ENCODE measurements at places on chromosomes 16 and 17. TPM values are rescaled to one million over a fixed set of nuclear protein-coding genes. Genes with fewer than 3 reads are reported as not detected.

KRTAP4-5 gene
- total RNA-seq, result not detected

HCRT gene
- total RNA-seq, result not detected

RNU2-1 gene
- not detected for total RNA-seq

PSME3 gene
- 145 TPM for total RNA-seq

EPOP gene
- 0.83 TPM for total RNA-seq

CFAP97D1 gene
- total RNA-seq, result 0.14 TPM

AANAT gene
- 0.81 TPM for total RNA-seq

IL4R gene
- total RNA-seq, result 15.0 TPM

BHLHA9 gene
- total RNA-seq, result not detected

UNC13D gene
- 1.2 TPM for total RNA-seq

EVPL gene
- 0.05 TPM for total RNA-seq

TMEM101 gene
- total RNA-seq, result 35.7 TPM

TPSG1 gene
- total RNA-seq, result not detected

UBE2G1 gene
- total RNA-seq, result 22.7 TPM

USP43 gene
- total RNA-seq, result 0.98 TPM

TERB1 gene
- 0.09 TPM for total RNA-seq

ELP5 gene
- total RNA-seq, result 59.8 TPM

HOXB9 gene
- not detected for total RNA-seq

STAC2 gene
- total RNA-seq, result 1.3 TPM

SLFN14 gene
- total RNA-seq, result not detected

MGAT5B gene
- total RNA-seq, result 16.0 TPM

PRSS27 gene
- total RNA-seq, result 2.9 TPM

ITGB3 gene
- 0.21 TPM for total RNA-seq

PLA2G10 gene
- total RNA-seq, result not detected

ITGB4 gene
- 2.6 TPM for total RNA-seq

IKZF3 gene
- 0.44 TPM for total RNA-seq

SMIM36 gene
- total RNA-seq, result not detected

ZDHHC1 gene
- total RNA-seq, result 4.5 TPM

NOG gene
- 1.9 TPM for total RNA-seq

SLC25A10 gene
- 3.9 TPM for total RNA-seq

PYDC1 gene
- not detected for total RNA-seq

TRAPPC1 gene
- 87.1 TPM for total RNA-seq

CD300A gene
- 0.52 TPM for total RNA-seq

C16orf89 gene
- total RNA-seq, result 2.1 TPM

RNF227 gene
- 4.2 TPM for total RNA-seq

Measured in motor neuron (in vitro differentiated cells).